ENCODE measurements at places on chromosomes 12 and 14. TPM values are rescaled to one million over a fixed set of nuclear protein-coding genes. Genes with fewer than 3 reads are reported as not detected.

GRCh38 chr14:89922031-89922907, 32.3 kb downstream of the EFCAB11 start:
- DNase-seq: no peak

SERPINA3 gene
- total RNA-seq: 4.3 TPM

DNA sequence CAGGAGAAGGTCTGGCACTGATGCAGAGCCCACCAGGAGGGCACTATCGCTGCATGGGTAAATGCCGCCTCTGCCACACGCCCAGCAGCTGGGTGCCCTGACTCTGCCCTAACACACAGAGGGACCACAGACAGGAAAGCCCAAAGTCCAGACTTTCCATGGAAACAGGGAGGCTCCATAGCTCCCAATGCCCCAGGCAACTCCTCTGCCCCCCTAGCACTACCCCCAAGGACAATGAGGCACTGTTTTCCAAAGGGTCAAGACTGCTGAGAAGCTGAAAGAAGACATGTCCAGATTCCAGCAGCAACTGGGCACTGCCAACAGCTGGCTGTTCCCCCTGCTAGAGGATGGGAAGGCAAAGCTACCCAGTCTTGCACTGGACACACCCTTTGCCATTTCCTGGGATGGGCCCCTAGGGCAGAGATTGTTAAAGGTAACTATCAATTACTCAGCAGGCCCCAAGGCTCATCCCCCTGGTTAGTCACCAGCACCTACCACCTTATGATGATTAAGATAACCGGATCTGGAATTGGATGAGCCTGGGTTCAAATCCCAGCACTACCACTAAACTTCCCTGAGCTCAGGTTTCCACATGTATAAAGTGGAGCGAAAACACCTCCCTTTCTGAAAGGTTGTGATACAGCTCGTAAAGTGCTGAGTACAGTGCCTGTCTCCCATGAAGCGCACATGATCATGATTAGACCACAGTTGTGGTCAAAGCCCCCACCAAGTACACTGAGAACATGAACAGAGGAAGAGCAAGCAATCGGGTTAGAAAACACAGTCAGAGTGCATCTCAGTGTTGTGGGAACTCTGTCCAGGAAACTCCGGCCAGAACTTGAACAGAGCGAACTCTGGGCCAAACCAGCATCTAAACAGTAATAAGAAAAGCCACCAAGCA, 3.3 kb downstream of the PXN start:
- DNase-seq: peak; percentile 70

DNA sequence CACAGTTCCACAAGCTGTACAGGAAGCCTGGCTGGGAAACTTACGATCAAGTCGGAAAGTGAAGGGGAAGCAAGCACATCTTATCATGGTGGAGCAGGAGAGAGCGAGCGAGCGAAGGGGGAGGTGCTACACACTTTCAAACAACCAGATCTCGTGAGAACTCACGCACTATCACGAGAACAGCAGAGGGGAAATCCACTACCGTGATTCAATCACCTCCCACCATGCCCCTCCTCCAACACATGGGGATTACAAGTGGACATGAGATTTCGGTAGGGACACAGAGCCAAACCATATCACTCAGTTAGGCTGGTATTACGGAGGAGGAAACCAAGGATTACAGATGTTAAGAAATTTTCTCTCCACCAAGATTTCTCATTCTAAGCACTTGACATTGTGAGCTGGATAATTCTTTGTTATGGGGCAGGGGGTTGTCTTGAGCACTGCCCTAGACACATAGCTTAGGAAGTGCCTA, 262.0 kb upstream of the G2E3 start:
- DNase-seq: no peak
